ENCODE measurements at places on chromosomes 2 and 18.
A peak's percentile ranks its signal among the peaks of the same experiment; 100 is the strongest.

GRCh38 chr2:38030635-38031355 lies 45.2 kb downstream of the CYP1B1 start:
- DNase-seq, result peak; percentile 65

DNA sequence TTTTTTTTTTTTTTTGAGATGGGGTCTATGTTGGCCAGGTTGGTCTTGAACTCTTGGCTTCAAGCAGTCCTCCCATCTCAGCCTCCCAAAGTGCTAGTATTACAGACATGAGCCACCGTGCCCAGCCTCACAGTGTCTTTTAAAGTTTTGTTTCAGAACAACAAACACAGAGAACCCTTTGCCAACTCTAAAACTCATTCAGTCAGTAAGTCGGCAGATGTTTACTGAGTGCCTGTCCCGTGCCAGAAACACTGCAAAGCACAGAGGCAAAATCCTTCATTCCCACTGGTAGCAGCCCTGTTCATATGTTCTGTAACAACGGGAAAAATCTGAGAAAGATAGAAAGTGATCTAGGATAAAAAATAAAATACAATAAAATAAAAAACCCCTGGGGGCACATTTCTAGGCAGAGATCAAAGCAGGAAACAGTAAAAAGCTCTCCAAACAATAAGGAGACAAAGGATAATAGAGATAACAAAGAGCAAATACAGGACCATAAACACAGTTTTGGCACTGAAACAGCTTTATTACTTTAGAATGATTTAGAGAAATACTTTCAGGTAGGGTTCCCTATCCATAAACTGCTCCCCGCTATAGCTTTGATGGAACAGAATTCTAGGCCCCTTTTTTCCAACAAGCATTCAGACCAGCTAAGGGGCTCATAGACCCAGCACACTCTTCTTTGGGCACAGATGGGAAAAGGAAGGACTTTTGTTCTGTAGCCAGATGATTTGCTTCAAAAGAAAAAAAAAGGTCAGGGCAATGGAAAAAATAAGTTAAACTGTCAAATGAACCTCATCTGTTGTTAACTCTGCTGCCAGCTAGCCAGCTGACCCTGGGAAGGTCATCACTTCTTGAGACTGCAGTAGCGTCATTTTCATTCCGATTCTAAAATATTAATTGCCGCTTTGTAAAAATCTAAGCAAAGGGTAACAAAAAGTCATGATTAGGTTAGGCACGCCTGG lies 212.3 kb downstream of the CDH20 start:
- no peak for DNase-seq

- no peak for DNase-seq
Observed at GRCh38 chr2:58006256-58006951, 40.2 kb upstream of the VRK2 start.

DNA sequence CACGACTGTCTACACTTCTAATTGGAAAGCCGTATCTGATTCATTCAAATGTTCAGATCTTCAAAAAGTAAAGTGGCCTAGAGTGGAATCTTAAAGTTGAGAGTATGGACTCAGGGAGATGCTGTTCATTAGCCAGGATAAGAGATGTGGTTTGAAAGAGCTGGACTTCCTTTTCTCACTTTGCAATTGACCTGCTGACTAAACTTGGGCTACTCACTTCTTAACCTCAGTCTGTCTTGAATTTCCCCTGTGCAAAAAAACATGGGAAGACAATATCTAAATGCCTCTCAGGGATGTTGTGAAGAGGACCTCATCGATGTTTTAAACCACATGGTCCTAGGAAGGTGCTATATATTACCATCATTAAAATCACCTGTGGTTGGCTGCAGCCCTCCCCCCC lies 64.1 kb downstream of the BCL2 start:
- peak; percentile 34 for DNase-seq

- no peak for DNase-seq
Observed at GRCh38 chr2:26169681-26170414, 3.0 kb upstream of the GAREM2 start.

- DNase-seq, result no peak
Observed at GRCh38 chr2:227473806-227474205, 1.9 kb downstream of the AGFG1 start.

GRCh38 chr2:217988014-217988839 lies 14.6 kb downstream of the TNS1 start:
- peak; percentile 82 for DNase-seq

GRCh38 chr2:222268311-222268990 lies 30.3 kb downstream of the PAX3 start:
- DNase-seq, result no peak

GRCh38 chr18:29060349-29060748 lies 883.4 kb upstream of the CDH2 start:
- DNase-seq, result no peak

DNA sequence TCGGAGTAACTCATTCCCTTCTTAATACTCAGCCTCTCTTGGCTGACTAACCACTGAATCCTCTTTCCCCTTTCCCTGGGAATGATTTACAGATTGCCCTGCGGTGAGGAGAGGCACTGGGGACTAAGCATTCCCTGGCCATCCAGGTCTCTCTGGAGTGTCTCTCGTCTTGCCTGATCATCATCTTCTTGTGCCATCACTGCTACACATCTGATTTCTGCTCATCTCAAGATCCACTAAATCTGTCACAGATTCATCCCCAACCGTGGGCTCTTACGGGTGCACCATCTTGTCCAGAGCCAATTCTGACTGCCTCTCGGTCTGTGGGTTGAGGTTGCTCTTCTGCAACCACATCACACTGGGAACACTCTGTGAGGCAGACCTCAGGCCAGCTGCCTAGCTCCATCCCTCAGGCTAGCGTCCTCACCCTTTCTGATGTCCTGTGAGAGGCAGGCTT lies 12.0 kb downstream of the SFTPB start:
- no peak for DNase-seq

- no peak for DNase-seq
Observed at GRCh38 chr2:45980161-45980865, 316.9 kb upstream of the EPAS1 start.

- no peak for DNase-seq
Observed at GRCh38 chr2:229489016-229489415, 217.9 kb upstream of the PID1 start.

GRCh38 chr2:233690444-233690843 lies 2.2 kb upstream of the UGT1A6 start:
- no peak for DNase-seq

GRCh38 chr2:77520641-77521547 lies 1.3 kb downstream of the LRRTM4 start:
- DNase-seq, result no peak

DNA sequence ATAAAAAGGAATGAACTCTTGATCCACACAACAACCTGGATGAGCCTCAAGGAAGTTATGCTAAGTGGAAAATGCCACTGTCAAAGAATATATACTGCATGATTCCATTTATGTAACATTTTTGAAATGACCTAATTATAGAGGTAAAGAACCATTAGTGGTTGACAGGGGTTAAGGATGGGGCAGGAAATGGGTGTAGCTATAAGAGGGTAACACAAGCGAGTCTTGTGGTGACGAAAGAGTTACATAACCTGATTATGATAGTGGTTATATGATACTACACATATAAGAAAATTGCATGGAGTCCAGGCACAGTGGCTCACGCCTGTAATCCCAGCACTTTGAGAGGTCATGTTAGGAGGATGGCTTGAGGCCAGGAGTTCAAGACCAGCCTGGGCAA lies 346.6 kb upstream of the PKDCC start:
- DNase-seq, result no peak

GRCh38 chr2:230895536-230896345 lies 29.3 kb downstream of the GPR55 start:
- no peak for DNase-seq

DNA sequence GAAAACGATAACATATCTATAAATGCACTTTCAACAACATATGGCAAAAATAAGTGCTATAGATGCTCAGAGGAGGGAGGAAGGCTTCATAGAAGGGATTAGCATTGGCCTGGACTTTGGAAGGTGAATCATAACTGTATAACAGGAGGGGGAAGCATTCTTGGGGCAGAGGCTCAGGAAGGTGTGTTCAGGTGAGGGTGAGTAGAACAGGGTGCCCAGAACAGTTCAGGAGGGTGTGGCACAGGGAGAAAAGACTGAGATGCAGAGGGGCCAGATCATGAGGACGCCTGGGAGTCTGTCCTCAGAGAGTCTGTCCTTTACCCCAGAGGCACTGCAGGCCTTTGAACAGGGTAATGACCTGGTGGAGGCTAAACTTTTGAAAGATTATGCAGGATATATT lies 29.3 kb upstream of the MEP1B start:
- no peak for DNase-seq
